ENCODE measurements at places on chromosomes 5 and 9. TPM values are rescaled to one million over a fixed set of nuclear protein-coding genes. Genes with fewer than 3 reads are reported as not detected.

- DNase-seq = no peak
These were observed 18.5 kb downstream of the NR5A1 start for GRCh38 chr9:124488641-124489210.

GRCh38 chr5:14415024-14415697, 166.4 kb upstream of the OTULINL start:
- DNase-seq = no peak

DNA sequence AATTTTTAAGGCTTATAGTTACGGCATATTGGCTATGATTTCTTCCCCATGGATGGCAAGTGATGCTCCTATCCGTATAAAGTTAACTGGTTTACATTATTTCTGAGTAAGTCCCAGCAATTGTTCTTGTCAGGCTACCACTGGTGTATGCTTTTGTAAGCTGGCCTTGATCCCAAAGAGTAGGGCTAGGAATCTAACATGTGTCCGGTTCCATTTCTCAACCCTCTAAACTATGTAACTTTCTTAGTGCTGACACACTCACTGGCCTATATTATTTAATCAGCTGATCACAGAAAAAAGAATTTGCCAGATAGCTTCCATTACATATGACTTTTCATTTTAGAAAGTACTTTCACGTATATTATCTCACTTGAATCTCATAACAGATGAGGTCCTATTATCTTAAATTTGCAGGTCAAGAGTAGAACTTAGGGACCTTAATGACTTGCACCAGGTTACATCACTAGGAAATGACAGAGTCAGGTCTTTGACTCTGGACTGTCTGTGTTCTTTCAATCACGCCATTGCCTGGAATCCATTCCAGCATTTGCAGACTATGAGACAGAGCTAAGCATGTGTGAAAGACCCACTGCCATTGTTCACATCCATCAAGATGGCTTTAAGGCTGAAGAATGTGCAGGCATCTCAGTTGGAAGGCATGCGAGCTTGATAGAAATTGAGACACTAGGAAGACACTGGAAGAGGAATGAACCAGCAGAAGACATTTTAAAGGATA, 362.9 kb downstream of the ARRDC3 start:
- no peak for DNase-seq

DNA sequence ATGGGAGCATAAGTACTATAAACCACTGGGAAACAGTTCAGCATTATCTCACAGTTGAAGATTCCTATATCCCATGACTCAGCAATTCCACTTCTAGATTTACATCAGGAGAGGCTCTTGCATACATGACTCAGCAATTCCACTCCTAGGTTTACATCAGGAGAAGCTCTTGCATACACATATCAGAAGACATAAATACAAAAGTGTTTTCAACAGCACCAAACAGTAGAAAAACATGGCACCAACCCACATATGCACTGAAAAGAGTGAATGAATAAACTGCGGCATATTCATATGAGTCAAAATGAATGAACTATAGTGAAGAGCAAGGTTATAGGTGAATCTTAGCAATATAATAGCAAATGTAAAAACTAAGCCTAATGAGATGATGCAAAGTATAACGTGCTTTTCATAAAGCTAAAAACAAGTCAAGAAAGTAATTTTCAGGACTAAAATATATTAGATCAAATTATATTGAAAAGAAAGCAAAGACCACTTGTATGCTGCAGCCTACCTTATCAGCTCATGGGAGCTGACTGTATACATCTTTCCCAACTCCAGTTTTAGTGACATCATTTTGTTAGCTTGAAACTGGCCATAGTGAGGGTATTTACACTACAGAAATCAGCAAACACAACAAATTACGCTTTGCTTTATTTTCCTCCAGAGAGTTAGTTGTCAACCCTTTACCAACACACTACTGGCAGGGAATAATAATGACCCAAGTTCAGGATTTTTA, 95.8 kb downstream of the ANKRD18B start:
- DNase-seq = no peak

GRCh38 chr5:33745101-33745770, 146.6 kb downstream of the ADAMTS12 start:
- DNase-seq = no peak

The SURF2 gene
- 19.6 TPM for total RNA-seq

The IFT74 gene
- 7.1 TPM for total RNA-seq

The CDKN2B-AS1 gene
- 2.6 TPM for total RNA-seq

The ZFP37 gene
- 0.31 TPM for total RNA-seq

The UNC13B gene
- total RNA-seq = 1.9 TPM

The TLE1 gene
- 11.3 TPM for total RNA-seq
